ENCODE measurements at places on chromosomes 7 and 10.
A peak's percentile ranks its signal among the peaks of the same experiment; 100 is the strongest.

- no peak for DNase-seq
Observed at GRCh38 chr10:18478354-18478753, 173.0 kb downstream of the NSUN6 start.

DNA sequence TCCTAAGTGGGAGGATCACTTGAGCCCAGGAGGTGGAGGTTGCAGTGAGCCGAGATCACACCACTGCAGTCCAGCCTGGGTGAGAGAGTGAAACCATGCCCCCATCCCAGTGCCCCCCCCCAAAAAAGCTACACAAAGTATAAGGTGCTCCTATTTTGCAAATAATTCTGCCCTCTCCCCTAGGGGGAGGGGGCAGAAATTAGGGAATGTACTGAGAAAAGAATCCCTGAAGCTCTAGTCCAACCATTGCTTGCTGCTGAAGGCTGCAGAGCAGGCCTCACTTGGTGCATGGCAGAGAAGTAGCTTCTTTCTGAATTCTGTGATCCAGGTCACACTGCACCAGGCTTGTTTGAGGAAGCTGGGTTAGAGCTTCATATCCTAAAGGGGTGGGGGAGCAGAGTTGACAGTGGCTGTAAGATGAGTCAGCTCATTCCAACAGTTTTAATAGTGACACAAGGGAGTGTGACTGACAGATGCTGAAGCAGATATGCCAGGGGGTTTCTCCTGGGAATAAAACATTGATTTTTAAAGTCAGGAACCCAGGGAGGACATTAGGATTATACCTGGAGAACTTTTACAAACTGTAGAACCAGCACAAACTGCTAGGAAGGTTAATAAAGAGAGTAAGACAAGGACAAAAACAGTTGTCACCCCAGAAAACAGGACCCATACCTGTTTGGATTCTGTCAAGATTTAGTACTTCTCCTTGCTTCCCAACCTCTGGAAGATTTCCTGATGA lies 32.8 kb upstream of the STRIP2 start:
- no peak for DNase-seq

DNA sequence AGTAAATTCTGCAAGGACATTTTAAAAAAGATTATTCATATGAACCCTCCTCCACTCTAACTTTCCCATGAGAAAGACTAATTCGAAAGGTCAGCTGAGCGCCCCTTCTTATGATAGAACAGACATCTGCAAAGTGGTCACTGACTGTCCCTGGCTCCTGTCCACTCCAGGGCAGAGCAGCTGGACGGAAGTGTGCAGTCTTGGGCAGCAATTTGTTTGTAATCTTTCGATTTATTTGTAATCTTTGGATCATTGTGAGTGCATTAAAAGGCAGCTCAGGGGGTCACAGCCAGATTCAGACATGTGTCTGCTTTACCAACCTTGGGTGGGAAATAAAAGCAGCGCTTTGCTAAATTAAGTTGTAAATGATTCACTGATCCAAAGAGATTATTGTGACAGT lies 158.8 kb upstream of the ADARB2 start:
- DNase-seq, result no peak

DNA sequence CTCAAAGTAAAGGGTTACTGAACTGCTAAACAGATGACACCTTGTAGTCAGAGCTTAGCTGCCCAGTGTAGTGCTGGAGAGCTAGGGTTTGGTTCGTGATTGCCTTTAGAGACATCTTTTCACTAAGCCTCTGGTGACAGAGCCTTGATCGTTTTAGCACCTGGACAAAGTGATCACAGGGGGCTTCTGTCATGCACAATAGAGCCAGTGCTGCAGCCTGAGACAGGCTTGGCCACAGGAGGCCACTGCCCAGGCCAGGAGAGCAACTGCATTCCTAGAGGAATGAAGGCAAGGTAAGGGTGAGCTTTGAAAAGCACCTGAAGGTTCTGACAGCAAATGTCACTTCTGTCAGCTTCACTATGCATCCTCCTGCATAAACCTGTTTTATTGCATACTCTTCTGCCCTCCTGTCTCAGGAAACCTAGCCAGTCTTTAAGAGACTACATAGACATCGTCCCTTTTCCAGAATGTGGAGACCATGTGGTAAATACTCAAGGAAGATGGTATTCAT lies 122.9 kb downstream of the NPY start:
- no peak for DNase-seq

DNA sequence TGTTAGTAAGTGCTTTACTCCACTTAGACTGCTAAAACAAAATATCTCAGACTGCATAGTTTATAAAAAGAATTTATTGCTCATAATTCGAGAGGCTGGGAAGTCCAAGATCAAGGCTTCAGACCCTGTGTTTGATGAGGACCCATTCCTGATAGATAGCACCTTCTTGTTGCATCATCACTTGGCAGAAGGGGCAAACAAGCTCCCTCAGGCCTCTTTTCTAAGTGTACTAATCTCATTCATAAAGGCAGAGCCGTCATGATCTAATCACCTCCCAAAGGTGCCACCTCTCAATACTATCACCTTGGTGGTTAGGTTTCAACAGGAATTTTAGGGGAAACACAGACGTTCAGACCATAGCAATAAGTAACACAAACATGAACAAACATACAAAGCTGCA lies 55.4 kb downstream of the CRPPA start:
- DNase-seq, result no peak

- DNase-seq, result no peak
Observed at GRCh38 chr10:11870900-11871400, 47.8 kb downstream of the PROSER2 start.

DNA sequence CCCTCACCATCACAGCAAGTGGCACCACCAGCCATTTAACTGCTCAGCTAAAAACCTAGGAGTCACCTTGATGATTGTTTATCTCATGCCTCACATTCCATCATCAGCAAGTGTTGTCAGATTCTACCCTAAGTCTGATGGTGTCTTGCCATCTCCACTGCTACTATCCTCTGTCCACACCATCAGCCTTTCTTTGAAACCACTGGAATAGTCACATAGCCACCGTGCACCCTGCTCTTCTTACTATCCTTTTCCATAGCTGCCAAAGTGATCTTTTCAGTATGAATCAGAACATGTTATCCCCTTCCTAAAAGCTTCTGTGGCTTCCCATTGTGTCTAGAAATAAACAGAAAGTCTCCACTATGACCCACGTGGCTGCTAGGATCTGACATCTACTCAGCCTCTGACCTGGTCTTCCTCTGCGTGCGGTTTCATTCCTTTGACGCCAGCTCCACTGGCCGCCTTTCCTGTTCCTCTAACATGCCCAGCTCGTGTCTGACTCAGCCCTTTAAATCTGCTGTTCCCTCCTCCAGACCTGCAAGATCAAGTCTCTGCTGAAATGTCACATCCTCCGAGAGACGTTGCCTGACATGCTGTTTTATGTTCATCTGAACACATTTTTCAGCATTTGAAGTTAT lies 16.5 kb upstream of the CHN2 start:
- no peak for DNase-seq

DNA sequence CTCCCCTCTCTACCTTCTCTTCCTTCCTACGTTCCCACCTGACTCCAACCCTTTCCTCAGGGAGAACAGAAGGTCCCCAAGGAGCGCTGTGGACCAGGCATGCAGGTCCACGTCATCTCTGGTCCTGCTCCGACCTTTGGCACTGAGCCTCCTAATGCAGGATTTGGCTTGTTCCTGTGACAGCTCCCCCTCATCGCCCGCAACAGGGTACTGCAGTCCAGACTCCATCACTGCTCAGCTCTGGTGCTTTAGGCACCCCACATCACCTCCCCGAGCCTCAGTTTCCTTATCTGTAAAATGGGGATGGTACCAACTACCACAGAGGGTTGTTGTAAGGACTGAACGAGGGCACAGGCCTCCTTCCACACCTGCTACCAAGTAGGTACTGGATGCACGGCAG lies 54.6 kb downstream of the FHIP2A start:
- no peak for DNase-seq

- DNase-seq, result no peak
Observed at GRCh38 chr7:28481091-28481926, 69.0 kb downstream of the CREB5 start.

DNA sequence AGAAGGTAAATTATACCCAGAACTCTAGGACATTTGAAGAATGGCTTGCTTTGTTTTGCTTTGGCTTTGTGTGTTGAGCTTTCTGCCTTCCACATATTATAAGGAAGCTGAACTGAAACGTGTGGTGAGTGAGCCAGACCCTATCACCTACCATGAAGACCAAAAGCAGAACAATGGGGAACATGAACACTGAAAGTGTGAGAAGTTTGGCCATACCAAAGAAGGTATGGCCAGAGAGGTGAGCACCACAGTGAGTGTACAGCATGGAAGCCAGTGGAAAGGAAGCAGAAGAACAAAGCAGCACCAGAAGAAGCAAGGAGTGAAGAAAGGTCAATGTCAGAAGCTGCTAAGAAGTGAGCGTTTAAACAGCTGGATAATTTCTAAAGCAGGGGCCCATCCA lies 59.7 kb upstream of the CCDC71L start:
- DNase-seq, result no peak

GRCh38 chr7:78398576-78398975 lies 600.0 kb downstream of the PHTF2 start:
- DNase-seq, result no peak

GRCh38 chr10:9081253-9081652 lies 1026.8 kb downstream of the GATA3 start:
- DNase-seq, result no peak

GRCh38 chr7:78039790-78040776 lies 241.5 kb downstream of the PHTF2 start:
- DNase-seq, result no peak

- DNase-seq, result no peak
Observed at GRCh38 chr7:140435252-140435895, 31.5 kb downstream of the RAB19 start.

DNA sequence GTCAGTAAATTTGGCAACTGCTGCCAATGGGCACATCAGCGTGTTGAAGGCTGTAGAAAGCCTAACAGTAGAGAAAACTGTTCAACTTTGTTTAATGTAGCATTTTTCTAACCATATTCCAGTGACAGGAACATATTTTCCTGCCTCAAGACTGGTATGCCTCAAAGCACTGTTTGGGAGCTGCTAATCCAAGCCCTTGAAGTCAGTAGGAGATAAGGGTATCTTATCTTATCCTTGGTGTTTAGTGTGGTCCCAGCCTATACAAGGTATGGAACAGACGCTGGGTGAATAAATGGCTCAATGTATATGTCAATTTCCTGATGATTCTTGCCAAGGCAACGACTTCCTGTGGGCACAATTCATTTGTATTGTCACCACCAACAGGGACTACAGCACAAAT lies 97.5 kb upstream of the CREB5 start:
- DNase-seq, result no peak

GRCh38 chr7:93228302-93228701 lies 2.0 kb upstream of the HEPACAM2 start:
- DNase-seq, result peak; percentile 61

DNA sequence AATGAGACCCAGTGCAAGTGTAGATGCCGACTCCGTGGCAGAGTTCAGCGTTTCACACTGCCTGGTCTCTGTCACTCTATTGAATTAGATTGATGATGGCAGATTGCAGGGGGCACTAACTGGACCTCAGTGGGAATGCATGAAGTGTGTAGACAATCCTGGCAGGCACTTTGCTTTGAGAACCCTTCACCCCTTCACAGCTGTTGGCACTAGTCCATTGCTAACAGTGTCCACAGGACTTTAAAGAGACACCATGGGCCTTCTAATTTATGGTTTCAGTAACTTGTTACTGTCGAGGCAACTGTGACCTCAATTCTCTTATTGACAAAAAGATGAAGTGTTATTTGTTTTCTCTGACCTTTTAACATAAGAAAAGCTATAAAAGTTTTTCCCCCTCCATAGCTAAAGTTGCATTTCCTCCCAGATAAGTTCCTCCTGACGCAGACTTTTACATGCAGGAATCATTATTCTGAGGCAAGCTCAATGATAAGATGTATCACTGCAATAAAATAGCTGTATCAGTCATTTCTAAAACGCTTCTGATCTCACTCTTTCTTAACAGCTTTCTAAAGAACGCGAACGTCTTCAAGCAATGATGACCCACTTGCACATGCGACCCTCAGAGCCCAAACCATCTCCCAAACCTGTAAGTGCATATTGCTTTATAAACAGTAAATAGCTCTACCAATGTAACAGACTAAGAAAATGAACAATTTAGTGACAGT lies 238.9 kb downstream of the FOXP2 start:
- DNase-seq, result peak; percentile 57

- no peak for DNase-seq
Observed at GRCh38 chr7:106443156-106443555, 158.4 kb upstream of the NAMPT start.

GRCh38 chr7:82685214-82685613 lies 241.6 kb upstream of the CACNA2D1 start:
- no peak for DNase-seq

DNA sequence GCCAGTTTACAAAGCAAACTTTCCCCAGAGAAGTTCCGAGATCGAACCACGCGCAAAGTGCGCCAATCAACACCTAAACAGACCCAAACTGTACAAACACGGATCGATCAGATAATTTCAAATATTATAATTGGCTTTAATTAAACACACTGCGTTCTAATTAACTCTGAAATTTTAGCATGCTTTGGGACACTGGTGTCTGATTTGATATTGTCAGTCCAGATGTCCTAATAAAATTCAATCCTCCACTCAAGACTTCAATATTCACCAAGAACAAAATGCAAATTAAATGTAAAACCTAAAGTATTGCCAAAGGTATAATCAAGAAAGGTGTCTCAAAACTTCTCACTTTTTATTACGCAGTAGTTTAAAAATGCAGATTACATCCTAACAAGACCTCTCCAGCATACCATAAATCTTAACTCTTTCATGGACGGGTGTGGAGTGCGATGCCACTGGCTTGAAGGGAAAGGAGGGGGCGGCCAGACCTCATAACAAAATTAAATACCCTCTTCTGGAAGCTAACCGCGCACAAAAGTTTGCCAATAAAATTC lies 5.9 kb upstream of the EBF3 start:
- no peak for DNase-seq

DNA sequence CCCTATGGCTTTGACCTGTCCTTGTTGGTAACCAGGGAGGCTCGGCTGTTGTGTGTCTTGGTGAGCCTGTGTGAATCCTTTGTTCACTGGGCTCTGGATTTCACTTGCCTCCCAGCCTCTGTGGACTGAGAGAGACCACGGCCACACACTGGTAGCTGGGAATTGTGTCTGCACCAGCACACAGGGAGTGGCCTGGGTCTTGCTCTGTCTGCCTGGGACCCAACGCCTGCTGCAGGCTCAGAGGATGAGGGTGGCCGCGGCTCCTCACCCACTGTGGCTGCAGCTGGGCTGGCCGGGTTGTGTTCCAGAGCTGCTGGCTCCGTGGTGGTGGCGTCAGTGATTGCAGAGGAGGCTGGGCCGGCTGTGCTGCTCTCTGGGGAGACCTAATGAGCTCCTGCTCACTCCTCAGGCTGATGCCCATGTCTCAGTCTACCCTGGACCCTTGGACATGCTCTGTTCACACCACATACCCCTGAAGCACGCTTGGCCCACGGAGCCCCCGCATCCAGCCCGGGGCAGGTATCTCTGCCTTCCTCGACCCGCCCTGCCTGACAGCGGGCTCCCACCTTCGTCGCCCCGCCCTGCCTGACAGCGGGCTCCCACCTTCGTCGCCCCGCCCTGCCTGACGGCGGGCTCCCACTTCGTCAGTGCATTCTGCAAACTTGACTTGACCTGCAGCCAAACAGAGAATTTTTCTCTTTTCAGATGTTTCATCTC lies 328.5 kb downstream of the ADARB2 start:
- no peak for DNase-seq

Data from DMS153 (cell line).